ENCODE measurements at places on chromosomes 2 and 18. TPM values are rescaled to one million over a fixed set of nuclear protein-coding genes. Genes with fewer than 3 reads are reported as not detected.

- no peak for DNase-seq
These were observed 89.8 kb downstream of the TEX51 start for GRCh38 chr2:126988482-126988881.

The HJURP gene
- total RNA-seq, result 123 TPM

GRCh38 chr2:24839729-24840128 lies 46.5 kb downstream of the CENPO start:
- DNase-seq, result no peak

GRCh38 chr2:181772334-181772733 lies 92.0 kb upstream of the NEUROD1 start:
- DNase-seq, result no peak

DNA sequence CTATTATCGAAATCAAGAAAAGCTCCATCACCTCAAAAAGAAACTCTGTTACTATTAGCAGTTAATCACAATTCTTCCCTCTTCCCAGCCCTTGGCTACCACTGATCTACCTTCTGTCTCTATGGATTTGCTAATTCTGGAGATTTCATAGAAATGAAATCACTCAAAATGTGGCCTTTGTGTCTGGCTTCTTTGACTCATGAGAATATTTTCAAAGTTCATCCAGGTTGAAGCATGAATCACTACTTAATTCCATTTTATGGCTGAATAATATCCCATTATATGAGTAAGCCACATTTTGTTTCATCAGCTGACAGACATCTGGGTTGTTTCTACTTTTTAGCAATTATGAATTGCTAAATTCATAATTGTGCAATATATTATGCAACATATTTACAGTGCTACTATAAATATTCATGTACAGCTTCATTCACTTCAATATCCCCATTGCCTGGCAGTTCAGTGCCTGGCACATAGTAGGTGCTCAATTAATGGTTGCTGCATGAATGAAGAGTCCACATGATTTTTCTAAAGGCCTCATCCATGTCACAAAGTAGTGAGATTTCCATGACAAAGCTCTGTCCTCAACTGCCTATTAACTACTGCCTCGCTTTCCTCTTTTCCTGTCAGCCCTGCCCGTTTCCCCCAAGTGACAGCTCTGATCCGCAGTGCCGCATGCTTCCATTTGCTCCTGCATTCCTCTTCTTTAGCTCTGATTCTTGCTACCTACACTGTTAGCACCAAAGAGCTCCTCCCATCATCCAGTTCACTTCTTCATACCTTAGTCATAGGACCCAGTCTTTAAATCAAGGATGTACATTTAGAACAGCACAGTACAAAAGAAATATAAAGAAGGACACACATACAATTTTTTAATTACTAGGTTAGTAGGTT lies 32.8 kb downstream of the CCDC93 start:
- peak; percentile 93 for DNase-seq

DNA sequence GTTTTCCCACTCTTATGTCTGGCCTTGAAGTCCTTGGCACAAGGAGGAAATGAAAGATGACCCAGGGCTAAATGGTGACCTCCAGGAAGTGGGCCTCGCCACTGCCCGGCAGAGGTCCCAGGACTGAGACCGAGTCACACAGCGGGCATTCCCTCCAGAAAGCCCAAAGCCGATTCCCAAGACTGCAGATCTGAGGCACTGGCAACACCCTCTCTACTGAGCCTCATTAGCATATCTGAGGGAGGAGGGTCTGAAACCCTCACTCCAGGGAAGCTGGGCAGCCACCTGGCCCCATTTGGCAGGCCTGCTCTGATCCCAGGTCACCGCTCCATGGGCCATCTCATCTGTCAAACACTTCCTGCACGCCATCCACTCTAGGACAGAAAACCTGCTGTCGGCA lies 29.1 kb downstream of the FAM178B start:
- no peak for DNase-seq

- DNase-seq, result no peak
These were observed 109.7 kb downstream of the TFCP2L1 start for GRCh38 chr2:121175326-121175725.

DNA sequence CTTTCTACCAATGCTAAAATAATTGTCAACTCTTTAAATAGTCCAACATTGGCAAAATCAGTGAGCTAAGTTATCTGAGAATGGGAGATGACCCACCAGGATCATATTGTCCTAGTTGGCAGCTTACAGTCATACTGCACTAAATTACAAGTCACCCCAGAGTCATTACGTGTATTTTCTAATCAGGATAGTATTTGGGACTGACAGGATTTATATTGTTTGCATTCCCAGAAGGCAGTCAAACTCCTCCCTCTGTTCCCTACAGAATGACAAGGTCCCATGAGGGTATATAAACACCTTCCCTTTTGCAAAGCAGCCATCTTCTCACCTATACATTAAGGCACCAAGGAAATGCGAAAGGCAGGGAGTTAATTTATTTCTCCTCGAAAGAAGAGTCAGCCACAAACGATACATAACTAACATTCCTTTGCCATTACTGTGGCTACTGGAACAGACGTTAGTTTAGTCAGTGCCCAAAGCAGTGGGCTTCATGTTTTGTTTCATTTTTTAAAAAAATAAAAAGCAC lies 125.3 kb downstream of the ANTXR1 start:
- peak; percentile 89 for DNase-seq

DNA sequence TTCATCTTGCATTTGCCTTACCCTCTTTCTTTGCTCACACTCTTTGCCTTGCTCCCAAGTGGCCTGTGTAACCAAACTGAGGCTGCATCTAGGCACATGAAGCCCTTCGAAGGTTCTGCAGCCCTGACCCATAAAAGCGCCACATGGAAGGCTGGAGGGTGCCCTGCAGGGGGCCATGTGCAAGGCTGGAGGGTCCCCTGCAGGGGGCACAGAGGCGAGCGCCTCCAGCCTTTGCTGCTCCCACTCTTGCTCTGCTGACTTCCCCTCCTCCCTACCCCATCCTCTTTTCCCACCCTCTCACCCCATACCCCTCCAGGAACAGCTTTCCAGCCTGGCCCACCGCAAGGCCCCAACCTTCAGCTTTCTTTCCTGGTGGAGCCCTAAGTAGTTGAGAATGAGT lies 317.3 kb downstream of the CELF4 start:
- no peak for DNase-seq

- no peak for DNase-seq
These were observed 31.3 kb downstream of the NIFK start for GRCh38 chr2:121705390-121705789.
